ENCODE measurements at places on chromosomes 5 and 9.

GRCh38 chr5:123673107-123673506, 161.1 kb downstream of the CSNK1G3 start:
- no peak for DNase-seq

DNA sequence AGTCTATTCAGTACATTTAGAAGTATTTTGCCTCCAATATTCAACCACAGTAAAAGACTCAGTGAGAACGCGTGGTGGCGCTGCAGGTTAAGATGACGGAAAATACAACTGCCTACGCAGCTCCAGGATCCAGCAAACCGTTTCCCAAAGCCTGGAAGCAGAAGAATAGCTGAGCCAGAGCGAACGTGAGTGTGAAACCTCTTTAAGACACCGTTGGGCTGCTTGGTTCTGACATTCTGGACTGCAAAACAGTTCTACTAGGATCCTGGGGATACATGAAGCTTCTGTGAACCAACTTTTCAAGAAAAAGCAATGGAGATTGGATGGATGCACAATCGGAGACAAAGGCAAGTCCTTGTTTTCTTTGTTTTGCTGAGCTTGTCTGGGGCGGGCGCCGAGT, at the start of gene PCDHB16:
Gene PCDHB16 (plus strand): TSS at position 140 of the 400 bp plus-strand sequence. CDS start 173 bp downstream, at position 313.
- DNase-seq: no peak

- DNase-seq: no peak
Measured at GRCh38 chr9:106775960-106776359, 87.0 kb upstream of the ZNF462 start.

DNA sequence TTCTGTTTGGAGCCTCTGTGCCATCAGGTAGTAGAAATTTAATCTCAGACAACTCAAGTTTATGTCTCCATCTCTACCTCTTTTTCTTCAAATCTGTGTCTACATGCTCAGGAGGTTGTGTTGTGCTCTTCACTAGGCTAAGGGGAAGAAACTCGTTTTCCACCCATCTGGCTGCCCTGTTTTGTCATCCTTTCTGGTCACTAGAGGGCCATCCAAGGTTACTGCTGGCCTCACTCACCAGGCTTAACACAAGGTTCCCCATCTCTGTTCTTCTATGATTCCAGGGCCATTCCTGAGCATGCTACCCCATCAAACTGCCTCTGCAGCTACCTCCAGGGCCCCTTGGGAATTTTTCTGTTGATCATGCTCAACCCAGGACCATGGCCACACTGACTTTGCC, 213.3 kb upstream of the FBXL7 start:
- no peak for DNase-seq
